T47D (cell line): ENCODE measurements at places on chromosomes 13 and 19.
A peak's percentile ranks its signal among the peaks of the same experiment; 100 is the strongest.

DNA sequence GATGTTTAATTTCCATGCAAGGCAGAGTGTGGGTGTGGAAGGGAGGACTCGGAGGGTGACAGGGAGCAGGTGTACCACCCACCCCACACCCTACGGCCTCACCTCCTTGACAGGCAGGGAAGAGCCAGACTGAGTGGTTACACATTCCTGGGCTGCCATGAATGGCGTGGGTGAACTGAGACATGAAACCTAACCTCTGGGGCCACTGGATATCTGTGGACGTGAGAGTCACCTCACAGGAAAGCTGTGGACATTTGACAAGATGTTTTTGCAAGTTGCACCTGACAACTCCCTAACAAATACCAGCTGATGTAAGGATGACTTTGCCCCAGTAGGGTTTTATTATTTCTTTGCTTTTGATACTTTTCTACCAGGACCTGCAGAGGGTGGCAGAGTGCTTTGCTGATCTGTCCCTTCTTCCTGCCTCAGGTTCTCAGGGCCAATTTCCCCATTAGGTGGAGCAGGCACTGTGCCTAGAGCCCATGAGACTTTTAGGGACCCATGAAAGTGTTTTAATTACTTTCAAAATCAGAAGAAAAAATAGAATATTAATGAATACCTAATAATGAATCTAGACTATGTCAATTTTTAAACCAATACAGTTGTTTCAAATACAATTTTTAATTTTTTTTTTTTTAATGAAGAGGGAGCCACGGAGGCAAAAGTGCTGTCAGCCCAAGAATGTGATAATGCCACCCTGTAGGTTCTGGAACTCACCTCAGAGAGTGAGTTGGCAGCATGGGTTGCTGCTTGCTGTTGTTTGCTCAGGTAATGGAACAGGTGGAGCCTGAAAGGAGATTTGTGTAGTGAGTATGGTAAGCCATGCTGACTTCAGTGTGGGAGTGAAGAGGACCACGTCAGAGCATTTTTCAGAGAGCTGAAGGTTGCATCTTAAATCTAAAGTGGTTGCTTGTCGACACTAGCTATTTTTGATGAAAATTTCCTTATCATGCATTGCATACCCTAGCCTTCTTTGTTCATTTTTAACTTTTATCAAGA is 58.0 kb upstream of the CYSLTR2 start:
- peak; percentile 79 for DNase-seq

GRCh38 chr13:81916461-81916860 is 1575.5 kb upstream of the SPRY2 start:
- no peak for DNase-seq

GRCh38 chr13:75789451-75790197 is 153.5 kb downstream of the LMO7 start:
- no peak for DNase-seq

GRCh38 chr19:804419-805165 is 7.3 kb downstream of the PTBP1 start:
- no peak for DNase-seq

- no peak for DNase-seq
Observed at GRCh38 chr19:10269333-10270179, 1.4 kb upstream of the ICAM1 start.

DNA sequence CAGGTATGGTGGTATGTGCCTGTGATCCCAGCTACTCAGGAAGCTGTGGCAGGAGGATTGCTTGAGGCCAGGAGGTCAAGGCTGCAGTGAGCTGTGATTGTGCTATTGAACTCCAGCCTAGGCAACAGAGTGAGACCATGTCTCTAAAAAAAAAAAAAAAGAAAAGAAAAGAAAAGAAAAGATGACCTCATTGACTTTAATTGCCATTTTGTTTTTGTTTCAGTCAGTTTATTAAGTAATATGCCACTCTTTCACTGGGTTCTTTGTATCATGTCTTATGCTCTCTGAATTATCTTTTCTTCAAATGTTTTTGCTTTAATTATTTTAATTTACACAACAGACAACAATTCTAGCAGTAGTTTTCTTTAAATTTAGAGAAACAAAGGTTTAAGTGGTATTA is 293.8 kb downstream of the TSHZ3 start:
- no peak for DNase-seq

DNA sequence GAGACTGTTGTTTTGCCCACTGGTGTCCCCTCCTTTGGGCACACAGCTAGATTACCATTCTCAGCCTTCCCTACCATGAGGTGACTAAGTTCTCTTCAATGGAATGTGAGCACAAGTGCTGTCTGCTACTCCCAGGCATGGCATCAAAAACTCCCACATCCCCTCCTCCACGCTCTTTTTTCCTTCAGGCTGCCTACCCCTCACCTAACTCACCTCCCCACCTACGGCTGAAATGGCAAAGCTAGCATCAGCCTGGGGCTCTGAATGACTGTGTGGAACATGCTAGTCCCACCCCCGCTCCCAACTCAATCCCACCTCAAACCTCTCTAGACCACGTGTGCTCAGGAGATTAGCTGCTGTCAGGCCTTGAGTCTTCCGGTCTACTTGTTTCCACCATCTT is 512.2 kb downstream of the DIAPH3 start:
- no peak for DNase-seq
